Stimulated activated CD8-positive, alpha-beta memory T cell treated with anti-CD3 and anti-CD28 coated beads, Interleukin-4, amount 100 ng/mL, for 1 hour (primary cell): ENCODE measurements at places on chromosomes 12 and 14.

GRCh38 chr14:20412411-20412810 is 890 bp downstream of the TEP1 start:
- no peak for DNase-seq

DNA sequence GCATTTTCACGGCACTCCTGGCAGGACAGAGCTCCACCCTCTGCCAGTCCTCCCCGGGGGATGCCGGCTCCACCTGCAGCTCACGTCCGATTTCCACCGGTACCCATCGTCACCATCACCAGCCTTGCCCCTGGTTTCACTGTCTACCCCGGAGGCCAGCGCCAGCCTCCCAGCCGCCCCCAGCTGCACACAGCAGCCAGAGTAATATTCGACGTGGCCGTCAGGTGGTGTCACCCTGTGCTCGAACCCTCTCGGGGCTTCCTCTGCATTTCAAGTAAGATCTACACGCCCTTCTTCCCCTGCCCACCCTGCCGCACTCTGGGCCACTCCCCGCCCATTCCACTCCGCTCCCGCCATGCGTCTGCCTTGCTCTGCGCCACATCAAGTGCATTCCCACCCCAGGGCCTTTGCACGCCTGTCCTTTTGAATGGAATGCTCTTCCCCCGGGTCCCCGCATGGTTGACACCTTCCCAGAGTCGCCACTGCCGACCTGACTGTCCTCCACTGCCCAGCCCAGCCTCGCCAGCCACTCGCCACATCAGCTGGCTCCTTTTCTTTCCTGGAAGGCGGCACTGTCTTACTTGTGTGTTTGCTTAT is 80.3 kb downstream of the ADGRD1 start:
- DNase-seq = no peak

- no peak for DNase-seq
These were observed 55.5 kb downstream of the ANO2 start for GRCh38 chr12:5889381-5890047.

DNA sequence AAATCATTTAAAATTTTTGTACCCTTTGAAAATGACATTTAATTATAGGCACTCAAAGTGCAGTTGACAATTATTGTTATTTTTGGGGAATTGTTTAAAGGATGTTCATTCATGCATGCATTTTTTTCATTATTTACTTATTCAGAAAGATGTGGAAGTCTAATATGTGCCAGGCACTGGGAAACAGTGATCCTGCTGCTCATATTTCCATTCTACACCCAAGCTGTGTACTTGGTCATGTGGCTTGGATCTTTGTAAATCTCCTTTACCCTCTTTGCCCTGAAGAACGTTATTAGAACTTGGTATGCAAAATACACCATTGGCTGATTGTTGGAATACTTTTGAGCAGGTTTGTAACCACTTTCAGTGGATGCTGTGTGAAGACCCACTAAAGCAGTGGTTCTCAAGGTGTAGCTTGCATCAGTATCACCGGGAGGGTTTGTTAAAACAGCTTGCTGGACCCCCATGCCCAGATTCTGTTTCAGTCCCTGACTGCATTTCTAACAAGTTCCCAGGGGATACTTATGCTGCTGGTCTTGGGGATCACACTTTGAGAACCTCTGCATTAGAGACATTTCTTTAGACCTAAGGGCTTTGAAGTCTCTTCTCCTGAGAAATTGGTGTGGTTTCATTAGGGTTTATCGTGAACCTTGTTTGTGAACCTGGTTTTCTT is 47.5 kb downstream of the PRKCH start:
- DNase-seq = no peak

GRCh38 chr12:84497819-84498218 is 414.8 kb downstream of the SLC6A15 start:
- no peak for DNase-seq

DNA sequence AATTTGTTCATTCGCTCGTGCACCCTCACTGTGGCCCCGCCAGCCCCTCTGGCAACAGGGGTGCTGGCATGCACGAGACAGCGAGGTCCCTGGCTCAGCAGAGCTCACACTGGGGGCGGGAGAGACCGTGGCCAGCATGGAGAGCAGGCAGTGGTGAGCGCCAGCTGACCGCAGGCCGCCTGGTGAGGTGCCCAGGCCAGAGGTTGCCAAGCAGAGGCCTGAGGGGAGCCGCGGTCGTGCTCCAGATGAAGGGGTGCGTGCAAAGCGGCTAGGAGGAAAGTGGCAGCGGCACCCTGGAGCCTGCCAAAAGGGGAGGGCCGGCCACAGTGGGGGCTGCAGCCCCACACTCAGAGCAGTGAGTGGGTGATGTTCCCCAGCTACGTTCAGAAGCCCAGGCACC is 56.1 kb downstream of the CDC42BPB start:
- no peak for DNase-seq

DNA sequence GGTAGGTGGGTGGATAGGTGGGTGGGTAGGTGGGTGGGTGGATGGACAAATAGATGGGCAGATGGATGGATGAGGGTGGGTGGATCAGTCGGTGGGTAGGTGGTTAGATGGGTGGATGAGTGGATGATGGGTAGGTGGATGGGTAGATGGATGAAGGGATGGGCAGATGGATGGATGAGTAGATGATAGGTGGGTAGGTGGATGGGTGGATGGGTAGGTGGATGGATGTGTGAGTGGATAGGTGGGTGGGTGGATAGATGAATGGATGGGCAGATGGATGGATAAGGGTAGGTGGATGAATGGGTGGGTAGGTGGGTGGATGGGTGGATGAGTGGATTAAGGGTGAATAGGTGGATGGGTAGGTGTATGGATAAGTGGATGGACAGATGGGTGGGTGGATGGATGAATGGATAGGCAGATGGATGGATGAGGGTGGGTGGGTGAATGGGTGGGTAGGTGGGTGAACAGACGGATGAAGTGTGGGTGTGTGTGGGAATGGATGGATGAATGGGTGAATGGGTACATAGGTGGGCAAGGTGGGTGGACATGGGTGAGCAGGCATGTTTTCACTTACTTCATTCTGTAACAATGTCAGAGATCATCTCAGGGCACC is 3.3 kb upstream of the INF2 start:
- DNase-seq = no peak

DNA sequence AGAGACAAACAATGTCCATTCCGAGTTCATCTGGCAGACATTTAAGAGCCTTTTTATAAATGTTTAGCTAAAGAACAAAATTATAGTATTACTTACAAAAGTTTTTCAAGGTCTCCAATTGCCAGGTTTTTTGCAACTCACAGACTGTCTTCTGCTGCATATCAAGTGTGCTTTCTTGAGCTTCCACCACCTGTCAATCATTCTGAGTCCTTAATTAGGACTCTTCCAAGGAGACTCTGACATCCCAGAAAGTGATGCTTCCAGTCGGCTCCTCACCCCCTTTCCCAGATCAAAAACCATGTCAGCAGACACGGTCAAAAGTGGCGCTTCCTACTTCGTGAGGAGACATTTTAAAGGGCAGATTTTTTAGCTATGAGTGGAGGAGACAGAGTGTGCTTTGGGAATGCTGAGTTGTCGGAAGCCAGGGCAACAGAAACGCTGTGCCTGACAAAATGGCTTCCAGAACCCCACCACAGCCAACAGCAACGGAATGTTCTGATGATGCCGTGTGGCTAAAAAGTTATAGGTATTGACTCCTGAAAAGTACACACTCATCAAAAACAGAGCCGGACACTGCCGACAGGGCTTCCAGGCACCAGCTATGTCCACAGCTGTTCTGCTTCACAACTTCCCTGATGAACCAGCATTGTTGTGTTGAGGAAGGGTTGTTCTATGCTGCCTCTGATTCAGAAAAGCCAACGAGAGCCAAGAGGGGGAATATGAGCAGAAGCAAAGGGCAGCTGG is 116.1 kb upstream of the SLC35F4 start:
- DNase-seq = no peak

GRCh38 chr12:88469154-88469553 is 111.1 kb downstream of the KITLG start:
- no peak for DNase-seq

- DNase-seq = no peak
These were observed 107.9 kb downstream of the PRKCH start for GRCh38 chr14:61429316-61429715.

GRCh38 chr12:101876322-101876860 is 989 bp upstream of the DRAM1 start:
- no peak for DNase-seq
